D721Med (cell line): ENCODE measurements at places on chromosomes 13 and 19.

DNA sequence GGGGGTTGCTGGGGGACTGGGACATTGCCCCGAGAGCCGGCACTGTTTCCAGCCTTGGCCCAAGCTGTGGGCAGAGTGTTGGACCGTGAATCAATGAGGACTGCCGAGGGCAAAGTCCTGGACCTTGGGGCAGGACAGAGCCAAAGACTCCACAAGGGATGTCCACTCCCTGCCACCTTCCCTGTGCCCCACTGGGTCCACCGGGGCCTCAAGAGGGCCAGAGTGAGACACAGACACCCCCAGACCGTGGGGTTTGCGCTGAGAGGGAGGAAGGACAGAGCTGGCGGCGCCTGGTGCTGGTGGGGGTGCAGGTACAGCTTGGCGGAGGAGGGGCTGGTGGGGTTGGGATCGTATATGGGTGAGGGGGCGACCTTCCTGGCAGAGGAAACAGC, 11.8 kb downstream of the MAST3 start:
- no peak for DNase-seq

- no peak for DNase-seq
Observed at GRCh38 chr13:96252903-96253302, 163.0 kb downstream of the HS6ST3 start.

DNA sequence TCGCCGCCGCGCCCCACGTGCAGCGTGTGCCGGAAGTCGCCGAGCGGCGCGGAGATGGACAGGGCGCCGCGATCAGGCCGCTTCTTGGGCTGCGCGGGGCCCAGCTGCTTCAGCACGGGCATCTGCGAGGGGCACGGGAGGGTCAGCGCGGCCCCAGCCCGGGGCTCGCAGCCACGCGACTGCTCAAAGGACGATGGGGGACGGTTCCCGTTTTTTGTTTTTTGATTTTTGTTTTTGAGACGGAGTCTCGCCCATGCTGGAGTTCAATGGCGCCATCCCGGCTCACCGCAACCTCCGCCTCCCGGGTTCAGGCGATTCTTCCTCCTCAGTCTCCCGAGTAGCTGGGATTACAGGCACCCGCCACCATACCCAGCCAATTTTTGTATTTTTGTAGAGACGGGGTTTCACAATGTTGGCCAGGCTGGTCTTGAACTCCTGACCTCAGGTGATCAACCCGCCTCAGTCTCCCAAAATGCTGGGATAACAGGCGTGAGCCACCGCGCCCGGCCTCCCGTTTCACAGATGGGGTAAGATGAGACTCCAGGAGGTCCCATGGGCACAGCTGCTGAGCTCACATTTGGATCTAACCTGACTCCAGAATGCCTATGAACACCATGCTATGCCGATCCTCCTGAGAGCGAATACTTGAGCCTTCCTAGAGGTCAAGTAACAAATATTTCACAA, 2.0 kb upstream of the LENG9 start:
- no peak for DNase-seq

DNA sequence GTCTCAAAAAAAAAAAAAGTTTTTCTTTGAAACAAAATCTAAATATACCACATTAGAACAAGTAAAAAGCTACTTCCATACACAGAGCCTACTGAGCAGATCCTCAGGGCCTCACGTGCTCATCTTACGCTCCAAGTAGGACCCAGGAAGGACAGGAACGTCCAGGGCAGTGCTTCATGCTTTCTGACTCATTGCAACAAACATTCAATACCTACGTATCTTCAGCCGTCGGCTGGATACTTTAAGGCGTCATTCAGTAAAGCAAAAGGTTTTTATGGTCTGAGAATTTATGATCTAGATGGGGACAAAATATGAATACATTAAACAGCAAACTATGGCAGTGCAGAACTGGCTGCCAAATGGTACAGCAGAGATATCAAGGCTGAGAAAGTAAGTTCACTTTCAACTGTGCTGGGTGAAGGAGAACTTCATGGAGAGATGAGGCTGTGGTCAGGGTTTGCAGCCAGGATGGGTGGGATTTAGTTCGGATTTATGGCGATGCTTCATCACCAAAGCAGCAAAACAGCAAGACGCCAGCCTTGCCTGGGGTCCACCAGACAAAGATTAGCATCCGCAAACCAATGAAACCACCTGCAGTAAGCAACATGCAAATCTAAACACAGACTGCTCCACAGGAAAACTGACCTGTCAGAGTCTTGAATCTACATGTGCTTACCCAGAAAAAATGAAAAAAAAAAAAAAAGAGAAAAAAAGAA, 20.5 kb downstream of the CARS2 start:
- DNase-seq: no peak

DNA sequence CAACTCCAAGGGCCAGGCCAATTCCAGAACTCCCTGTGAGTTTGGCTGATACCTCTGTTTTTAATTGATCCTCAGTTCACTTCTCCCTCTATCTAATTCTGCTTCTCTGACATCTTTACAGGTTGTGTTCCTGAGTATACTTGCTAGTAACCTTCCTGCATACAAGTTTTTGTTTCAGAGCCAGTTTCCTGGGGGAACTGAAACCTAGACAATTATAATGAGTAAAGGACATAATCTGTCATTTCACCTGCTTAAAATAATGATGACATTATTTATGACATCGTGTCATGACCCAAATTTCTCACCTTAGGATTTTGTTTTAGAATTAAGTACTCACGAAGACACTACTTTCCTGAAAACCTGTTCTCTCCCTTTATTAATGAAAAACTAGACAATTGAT, 12.5 kb upstream of the MYCBP2 start:
- no peak for DNase-seq

DNA sequence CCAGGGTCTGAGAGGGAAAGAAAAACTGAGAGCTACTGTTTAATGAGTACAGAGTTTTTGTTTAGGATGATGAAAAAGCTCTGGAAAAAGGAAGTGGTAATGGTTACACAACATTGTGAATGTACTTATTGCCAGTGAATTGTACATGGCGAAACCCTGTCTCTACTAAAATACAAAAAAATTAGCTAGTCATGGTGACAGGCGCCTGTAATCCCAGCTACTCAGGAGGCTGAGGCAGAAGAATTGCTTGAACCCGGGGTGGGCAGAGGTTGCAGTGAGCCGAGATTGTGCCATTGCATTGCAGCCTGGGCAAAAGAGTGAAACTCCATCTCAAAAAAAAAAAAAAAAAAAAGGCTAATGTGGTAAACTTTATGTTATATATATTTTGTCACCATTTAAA, 96.3 kb downstream of the VWA8 start:
- DNase-seq: no peak

DNA sequence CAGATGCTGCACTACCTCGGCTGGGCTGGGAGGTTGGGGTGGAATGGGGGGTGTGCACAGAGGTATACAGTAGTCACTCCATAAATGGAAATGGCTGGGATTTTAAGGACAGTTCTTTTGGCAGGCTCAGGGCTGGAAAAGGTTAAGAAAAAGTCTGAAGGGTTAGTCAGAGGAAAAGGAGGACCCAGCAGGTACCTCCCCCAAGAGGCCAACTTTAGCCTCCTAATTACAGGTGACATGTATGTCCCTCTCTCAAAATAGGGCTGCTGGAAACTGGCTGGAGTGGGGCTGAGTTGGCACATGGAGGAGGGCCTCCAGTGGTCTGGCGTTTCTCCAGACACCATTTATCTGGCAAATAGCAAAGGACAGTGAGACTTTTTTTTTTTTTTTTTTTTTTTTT, 994 bp downstream of the CCDC194 start:
- DNase-seq: no peak

DNA sequence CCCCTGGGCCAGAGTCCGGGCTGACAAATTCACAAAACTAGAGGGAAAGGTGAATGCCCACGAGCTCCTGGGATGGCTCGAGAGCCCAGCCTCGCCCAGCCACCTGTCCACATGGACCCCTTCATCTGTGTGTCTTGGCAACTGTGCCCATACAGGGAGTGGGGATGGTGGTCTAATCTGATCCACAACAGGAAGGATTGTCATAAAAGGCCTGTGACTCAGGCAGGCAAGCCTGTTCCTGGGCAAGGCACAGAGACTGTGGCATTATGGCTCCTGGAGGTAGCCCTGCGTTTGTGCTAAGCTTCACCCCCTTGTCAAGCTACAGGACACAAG, 20.0 kb downstream of the CAPS start:
- DNase-seq: no peak

GRCh38 chr13:30031488-30031887, 181.1 kb upstream of the UBL3 start:
- no peak for DNase-seq

DNA sequence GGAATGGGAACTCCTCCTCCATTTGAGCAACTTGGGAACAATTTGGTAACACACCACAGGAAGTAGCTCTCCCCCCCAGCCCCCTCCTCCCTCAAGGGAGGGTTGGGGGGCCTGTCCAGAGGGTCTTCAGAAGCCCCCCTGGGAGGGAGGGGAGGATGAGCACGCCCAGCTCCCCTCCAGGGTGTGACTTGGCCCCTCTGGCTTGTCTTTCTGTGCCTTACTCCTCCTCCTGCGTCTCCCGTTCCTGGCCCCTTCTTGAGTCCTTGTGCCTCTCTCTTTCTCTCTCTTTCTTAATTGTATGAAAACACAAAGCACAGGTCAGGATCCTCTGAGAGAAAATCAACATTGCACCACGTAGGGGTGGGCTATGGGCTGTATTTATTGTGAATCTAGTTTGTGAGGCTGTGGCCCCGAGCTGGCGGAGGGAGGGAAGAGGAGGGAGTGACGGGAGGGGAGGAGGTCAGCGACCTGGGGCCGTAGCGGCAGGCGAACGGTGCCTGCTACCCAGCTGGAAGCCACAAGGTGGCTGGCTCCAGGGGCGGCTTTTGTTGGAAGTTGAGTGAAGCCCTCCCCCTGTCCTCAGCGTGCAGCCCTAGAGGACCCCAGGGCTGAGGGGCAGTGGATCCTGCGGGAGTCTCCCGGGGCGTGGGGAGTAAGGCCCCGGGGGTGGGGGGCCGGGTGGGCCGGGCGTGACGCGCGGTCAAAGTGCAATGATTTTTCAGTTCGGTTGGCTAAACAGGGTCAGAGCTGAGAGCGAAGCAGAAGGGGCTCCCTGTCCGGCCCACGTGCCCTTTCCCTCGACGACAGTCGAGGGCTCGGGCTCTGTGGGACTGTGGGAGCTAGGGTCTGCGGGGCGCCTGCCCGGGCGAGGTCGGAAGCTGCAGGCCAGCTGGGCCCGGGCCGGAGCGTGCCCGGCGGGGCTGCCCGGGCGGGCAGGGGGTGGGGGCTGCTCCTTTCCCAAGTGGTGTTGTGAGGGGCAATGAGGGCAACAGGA, 6.4 kb downstream of the LYL1 start:
- DNase-seq: no peak

DNA sequence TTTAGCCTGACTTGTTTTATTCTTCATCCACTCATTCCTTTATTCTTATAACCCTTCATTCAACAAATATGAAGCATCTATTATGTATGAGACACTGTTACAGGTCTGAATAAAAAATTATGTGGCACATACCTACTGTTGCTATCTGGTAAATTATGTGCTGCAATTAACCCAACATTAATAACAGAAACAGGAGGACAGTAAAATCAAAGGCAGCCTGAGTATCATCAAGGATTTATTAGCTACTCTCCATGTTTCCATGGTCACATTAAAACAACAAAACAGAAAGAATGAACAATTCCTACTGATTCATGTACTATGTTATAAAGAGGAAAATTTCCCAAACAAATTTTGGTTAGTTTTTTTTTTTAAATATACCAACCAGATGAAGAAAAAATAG, 43.9 kb downstream of the RAP2A start:
- DNase-seq: no peak

GRCh38 chr19:5434970-5435641, 20.1 kb upstream of the ZNRF4 start:
- no peak for DNase-seq

DNA sequence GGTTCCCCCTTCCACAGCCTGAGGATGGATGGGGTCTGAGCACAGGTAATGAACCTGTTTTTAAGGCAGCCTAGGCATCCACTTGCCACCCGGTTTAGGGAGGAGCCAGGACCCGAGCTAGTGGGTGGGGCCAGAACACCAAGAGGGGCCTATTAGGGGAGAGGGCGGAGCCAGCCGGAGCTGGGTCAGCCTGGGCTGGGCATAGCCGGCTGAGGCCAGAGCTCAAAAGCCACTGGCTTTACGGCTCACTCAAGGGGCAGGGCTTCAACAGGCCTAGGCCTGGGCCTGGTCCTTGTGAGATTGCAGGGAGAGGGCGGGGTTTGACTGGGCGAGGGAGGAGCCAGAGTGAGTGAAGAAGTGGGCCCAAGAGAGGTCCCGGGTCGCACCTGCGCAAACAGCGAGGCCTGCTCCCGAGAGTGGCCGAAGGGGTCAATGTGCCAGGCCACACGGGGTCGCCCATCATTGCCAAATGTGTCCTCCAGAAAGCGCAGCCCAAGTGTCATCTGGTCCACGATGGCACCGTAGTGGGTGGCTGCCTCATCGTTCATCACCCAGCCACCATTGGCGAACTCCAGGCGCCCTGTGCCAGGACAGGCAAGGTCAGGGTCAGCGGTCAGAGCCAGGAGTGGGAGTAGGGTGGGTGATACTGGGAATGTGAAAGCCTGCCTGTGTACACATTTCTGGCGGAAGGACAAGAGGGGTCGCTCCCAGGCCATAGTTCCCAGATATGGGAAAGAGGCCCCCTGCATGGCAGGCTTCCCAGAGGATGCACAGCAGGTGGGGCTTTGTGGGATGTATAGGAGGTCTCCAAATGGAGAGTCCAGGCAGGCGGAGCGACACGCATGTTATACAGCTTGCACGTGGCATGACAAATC, 1.9 kb downstream of the MAN2B1 start:
- DNase-seq: no peak

GRCh38 chr13:59829690-59830089, 334.0 kb downstream of the DIAPH3 start:
- DNase-seq: no peak

DNA sequence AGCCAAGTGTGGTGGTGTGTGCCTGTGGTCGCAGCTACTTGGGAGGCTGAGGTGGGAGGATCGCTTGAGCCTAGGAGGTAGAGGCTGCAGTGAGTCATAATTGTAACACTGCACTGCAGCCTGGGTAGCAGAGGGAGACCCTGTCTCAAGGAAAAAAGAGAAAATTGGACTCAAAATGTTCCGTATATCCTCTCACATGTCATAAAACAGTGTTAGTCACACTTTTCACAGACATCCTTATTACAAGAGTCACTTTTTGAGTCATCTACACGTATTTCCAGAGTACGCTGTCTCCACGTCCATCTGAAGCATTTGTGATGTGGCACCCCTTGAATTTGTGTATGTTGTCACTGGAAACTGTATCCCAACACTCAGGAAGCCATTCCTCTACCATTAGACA, 133.0 kb downstream of the SIPA1L3 start:
- no peak for DNase-seq

DNA sequence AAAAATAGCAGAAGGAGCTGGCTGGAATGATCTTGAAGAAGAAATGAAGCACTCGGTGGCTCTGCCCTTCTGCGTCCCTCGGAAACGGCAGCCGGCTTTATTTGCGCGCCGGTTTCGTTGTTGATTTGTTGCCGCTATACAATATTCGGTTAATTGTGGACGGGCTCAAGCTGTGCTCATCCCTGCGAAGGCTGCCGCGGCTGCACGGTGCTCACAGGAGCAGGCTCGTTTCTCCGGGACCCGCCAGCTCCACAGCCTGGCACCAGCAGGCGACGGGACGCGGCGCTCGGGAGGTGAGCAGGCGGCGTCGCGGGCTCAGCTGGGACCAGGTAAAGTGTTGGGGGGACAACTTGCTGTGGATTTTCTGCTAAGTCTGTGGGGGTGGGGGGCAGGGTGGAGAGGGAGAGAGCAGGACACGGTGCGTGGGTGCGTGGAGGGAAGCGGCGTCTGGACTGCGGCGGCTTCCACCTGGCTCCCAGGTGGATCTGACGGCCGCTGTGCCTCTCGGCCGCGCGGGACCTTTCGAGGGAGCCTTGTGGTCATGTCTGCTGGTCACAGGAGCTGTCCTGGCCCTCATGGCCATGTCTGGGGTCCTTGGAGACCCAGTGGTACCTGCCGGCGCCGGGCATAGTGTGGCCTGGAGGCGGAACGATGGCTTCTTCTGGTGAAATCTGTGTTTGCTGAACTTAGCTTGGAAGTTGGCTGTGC, 90.9 kb downstream of the TEX29 start:
- no peak for DNase-seq
